Stimulated activated CD8-positive, alpha-beta memory T cell treated with anti-CD3 and anti-CD28 coated beads, Interleukin-7, amount 100 ng/mL, for 1 hour (primary cell): ENCODE measurements at places on chromosomes 4 and X.

DNA sequence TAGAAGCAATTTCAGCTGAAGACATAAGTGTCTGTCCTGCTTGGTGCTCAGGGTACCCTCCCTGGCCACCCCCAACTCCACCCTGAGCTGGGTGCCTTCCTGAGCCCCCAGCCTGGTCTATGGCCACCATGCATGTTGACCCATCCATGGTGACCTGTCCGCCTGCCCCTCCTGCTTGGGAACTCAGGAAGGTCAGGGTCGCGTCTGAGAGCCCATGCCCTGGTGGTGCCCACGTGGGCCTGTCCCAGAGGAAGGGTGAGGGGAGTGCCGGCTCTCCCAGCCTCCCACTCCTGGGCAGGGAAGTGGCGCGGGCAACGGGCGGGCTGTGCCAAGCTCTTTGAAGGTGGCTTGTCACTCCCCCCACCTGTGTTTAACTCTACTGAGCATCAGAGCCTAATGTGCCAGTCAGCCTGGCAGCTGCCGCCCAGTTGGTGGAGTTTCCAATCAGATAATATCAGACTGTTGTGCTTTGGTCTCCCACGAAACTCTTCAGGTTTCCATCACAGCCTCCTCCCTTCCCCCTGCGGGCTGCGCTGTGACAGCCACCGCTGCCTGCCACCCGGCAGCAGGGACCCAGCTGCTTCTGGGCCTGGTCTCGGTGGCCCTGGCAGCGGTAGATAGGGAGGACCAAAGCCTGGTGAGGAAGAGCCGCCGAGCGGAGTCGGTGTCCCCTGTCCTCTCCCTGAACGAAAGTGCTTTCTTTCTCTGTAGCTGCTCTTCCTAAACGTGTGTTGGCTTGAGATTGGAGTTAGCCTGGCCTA lies 4.8 kb downstream of the SH3BP2 start:
- no peak for DNase-seq

DNA sequence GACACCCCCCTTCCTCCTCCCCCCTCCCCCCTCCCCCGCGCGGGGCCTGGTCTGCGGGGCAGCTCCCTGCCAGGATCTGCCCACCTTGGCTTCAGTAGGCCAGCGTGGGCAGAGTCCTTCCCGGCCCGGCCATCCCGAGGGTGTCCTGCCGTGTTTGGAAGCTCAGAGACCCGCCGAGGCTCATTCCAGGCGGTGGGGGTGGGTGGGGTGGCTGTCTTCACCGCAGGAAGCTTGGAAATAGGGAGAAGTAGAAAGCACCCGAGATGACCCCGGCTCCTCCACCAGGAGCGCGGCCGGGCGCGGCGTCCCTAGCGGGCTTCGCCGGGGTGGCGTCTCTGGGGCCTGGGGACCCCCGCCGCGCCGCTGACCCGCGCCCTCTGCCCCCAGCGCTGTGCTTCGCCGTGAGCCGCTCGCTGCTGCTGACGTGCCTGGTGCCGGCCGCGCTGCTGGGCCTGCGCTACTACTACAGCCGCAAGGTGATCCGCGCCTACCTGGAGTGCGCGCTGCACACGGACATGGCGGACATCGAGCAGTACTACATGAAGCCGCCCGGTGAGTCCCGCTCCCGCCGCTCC lies 1.6 kb downstream of the NAT8L start:
- no peak for DNase-seq

GRCh38 chrX:87727620-87728019 lies 210.0 kb downstream of the KLHL4 start:
- DNase-seq: no peak

GRCh38 chr4:184401397-184402171 lies 72.8 kb downstream of the IRF2 start:
- no peak for DNase-seq

GRCh38 chrX:74218895-74219294 lies 85.1 kb upstream of the ZCCHC13 start:
- DNase-seq: no peak

DNA sequence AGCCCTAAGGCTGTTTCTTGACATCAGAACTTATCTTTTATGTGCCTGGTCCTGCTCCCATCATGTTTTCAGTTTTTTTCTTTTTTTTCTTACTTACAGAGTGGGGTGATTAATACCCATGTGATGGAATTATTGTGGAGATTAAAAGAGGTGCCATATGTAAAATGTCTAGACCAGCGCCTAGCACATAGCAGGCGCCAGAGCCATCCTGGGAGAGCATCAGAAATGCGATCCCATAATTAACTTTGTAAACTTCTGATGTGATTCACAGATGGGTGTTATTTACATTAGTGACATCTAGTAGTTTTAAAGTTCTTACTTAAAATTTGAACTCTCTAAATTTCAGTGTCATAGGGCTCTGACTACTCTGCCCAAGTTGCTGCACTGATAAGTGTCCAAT lies 66.2 kb upstream of the PGRMC2 start:
- DNase-seq: no peak

DNA sequence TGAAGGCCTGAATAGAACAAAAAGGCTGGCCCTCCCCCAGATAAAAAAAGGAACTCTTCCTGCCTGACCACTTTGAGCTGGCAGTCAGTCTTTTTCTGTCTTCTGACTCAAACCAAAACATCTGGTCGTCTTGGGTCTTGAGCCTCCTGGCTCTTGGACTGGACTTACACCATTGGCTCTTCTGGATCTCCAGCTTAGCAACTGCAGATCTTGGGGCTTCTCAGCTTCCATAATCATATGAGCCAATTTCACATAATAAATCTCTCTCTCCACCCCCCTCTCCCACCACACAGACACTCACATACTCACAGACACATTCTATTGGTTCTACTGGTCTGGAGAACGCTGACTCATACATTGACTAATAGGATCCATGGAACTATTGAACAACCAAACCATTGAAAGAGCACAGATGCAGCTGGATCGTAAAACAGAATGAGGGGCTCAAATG lies 15.6 kb upstream of the CWH43 start:
- DNase-seq: no peak

DNA sequence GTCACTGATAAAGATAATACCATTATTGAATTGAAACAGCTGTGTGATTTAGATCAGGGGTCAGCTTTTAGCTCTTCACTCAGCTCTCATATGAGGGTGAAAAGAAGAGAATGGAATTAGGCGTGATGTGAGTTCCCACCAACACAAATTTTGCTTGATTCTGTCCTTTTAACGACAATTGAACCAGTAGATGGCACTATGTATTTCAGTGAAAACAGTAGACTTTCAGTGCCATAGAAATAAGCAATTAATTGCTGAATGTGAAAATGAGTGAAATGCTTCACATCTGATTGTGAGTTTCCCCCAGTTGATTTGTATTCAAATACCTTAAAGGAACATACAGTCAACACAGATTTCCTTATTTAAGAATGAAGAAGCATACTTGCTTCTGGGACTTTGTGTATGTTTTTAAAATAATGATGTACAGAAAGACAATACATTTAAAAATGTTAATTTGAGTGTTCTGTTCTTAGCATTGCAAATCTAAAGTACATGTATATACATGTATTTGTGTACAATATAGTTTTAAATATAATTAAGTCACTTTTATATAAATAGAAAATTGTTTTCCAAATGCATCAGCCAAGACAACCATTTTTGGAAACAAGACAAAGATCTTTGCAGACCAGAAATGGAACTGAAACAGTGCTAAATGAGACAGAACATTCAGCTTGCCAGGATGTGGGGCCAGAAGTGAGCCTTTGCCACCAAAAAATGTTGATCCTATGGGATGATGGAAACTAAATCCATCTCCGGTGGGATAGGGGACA lies 178.8 kb downstream of the SNCA start:
- DNase-seq: no peak

GRCh38 chr4:148686449-148686848 lies 244.2 kb upstream of the NR3C2 start:
- no peak for DNase-seq

- DNase-seq: no peak
Observed at GRCh38 chr4:159185591-159186023, 82.7 kb downstream of the RAPGEF2 start.
